ENCODE measurements at places on chromosomes 7 and 10.
A peak's percentile ranks its signal among the peaks of the same experiment; 100 is the strongest.

- no peak for DNase-seq
These were observed 4.8 kb upstream of the FAM24B start for GRCh38 chr10:122884166-122884565.

- DNase-seq: peak; percentile 69
These were observed 3.2 kb downstream of the DNAJB6 start for GRCh38 chr7:157339777-157340677.

GRCh38 chr10:116730464-116731260 is 11.7 kb downstream of the HSPA12A start:
- DNase-seq: no peak

DNA sequence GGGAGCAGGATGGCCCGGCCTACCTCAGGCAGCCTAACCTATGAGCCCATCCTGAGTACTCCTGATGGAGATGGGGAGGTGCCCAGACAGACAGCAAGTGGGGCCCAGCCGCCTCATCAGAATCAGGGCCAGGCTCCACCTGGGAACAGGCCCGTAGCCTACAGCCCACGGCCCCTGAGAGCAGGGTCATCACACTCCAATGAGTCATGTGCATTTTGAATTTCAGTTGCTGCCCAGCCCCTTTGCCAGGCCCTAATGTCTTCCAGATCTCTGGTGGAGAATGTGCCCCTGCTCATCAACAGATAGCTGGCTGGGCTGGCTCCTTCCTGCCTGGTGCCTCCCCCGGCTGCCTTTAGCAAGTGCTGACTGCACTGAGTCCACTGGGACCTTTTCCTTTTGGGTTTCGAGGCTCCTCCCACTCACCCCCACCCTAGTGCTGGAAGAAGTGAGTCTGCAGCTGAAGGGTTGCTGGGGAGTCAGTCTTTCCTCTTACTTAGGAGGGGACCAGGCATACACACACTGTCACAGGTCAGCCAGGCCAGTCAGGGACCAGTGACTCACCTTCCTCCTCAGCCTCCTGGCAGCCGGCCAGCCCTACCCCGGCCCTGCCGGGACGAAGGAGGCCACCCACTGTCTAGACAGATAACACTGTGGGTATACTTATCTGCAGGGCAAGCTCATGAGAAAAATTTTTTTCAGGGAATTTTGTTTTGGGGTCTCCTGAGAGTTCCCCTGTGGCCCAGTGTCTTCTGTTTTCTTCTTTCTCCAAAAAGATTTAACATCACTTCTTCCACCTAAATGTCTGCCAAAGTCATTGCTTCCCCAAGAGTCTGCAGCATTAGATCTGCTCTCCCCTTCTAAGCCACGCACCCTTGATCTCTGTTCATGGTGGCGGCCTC is 9.1 kb upstream of the ASIC3 start:
- no peak for DNase-seq

DNA sequence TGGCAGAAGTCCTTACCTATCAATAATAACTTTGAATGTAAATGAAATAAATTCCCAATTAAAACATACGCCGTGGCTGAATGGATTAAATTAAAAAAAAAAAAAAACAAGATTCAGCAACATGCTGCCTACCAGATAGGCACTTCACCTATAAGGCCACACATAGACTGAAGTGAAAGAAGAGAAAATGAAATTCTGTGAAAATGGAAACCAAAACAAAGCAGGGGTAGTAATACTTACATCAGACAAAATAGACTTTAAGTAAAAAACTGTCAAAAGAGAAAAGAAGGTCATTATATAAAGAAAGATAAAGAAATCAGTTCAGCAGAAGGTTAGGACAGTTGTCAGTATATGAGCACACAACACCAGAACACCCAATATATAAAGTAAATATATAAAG is 55.3 kb downstream of the TCAF1 start:
- no peak for DNase-seq

DNA sequence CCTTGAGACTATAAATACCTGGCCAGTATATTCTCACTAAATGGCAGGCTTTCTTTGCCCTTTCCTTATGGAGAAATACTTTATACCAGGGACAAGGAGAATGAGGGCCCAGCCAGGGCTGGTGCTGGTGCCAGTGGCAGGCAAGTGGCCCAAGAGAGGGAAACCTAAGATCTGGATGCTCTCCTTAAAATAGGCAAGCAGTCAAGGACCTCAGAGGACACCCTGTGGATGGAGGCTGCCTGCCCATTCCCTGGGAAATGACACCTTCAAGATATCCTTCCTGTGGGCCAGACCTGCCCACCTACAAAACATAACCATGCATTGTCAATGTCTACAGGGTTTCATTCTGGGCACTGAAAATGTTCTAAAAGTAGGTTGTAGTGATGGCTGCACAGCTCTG is 29.1 kb downstream of the POLR3A start:
- no peak for DNase-seq

GRCh38 chr10:77859865-77860282 is 66.7 kb downstream of the DLG5 start:
- no peak for DNase-seq

DNA sequence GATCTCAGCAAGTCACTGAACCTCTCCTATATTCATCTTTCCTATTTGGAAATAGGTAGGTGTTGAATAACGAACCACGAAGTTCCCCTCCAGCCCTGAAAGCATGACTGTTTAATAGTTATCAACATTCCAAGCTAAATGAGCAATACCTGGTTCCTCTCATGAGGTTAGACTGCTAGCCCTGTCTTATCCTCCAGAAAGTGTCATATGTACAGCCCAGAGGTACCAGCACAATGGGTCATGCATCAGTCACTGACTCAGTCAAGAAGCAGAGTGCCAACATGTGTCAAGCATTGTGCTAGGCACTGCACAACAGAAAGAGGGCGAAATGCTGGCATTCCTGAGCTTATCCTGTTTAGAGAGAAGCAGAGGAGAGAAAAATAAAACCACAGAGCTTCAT is 70.0 kb downstream of the AMPH start:
- DNase-seq: no peak

- DNase-seq: peak; percentile 60
These were observed 1.0 kb upstream of the LRRN3 start for GRCh38 chr7:111089822-111090426.

Measured in Ammon's horn (tissue), 1 donor.